ENCODE measurements at places on chromosomes 7 and 10.
A peak's percentile ranks its signal among the peaks of the same experiment; 100 is the strongest.

DNA sequence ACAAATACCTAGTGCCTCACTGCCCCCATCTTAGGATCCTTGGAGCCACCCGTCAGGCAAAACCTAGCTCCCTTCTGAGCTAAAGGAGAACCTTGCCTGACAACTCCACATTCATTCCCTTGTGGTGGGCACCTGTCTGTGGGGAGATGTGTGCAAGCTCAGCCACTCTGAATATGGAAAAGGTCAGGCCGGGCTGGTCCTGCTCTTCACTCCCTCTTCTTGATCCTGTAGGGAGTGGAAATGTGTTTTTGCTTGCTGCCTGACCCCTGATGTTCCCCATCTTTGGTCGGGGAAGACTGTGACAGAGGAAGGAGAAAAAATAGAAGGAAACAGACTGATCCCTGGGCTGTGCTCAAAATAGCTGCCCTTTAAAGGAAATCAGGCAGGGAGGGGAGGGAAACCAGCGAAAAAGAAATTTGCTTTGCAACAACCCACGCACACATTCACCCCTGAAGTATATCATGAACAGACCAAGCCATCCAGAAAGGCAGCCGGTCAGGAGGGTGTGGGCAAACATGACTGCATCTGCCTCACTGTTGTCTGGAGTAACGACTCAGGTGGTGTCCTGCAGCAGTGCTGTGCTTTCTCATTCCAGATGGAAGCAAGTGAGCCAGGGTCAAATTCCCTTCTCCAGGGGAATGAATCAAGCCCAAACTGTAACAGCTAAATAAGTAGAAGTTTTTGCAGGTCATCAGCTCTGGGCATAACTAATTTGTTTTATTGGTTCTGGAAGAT lies 74.0 kb downstream of the SCRN1 start:
- DNase-seq: no peak

GRCh38 chr7:67593794-67594193 lies 597.2 kb downstream of the TYW1 start:
- no peak for DNase-seq

DNA sequence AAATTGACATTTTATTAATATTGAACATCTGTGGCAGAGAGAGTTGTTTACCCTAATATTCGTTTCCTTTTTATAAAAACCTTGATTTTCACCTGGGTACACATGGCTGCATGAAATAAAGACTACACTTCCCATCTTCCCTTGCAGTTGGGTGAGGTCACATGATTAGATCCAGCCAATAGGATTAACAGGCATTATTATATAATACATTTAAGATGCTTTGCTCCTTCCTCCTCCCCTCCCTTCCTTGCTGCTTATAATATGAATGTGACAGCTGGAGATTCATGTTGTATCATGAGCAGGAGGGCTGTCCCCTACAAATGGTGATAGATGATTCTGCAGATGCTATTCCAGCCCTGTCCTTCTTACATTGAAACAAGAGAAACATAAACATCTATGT lies 146.6 kb downstream of the SH2D4B start:
- no peak for DNase-seq

DNA sequence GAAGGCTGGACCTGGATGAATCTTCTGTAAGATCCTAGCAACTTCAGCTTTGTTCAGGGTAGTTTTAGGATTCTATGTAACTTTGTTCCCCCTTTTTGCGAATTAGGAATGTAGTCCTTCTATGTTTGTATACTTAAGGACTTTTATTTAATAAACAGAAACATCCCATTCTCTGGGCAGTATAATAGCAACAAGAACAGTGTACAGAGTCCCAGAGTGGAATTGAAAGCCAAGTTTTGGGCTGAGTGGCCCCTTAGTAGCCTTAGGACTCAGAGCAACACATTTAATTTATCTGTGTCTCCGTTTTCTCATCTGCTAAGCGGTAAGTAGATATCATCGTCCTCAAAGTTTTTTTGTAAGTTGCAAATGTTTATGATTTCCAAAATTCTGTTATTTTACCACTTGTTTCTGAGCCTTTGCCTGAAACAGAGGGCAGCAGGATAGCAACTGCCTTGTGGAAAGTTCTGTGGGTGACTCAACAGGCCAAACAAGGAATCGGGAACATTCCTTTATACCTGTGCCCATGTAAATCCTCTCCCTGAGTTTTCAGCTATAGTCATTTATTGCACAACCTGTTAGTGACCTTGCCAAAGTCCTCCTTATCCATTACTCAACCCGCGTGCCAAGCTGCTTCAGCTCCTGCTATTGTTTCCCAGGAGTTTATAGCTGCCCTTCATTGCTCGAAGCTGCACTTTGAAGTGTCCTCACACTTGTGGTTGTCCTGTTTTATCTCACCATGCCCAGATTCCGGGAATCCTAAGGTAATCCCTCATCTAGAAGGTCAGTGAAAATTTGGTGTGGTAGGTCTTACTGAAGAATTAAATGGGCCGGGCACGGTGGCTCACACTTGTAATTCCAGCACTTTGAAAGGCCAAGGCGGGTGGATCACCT lies 199.1 kb upstream of the AHR start:
- no peak for DNase-seq

GRCh38 chr10:35642035-35642792 lies at the start of gene FZD8:
Gene FZD8 (minus strand): TSS chr10:35642296. CDS start chr10:35641429, 867 bp downstream.
- DNase-seq: peak; percentile 73

Measured in activated naive CD4-positive, alpha-beta T cell treated with anti-CD3 and anti-CD28 coated beads, Interleukin-2, amount 50 U/mL, for 72 hours (primary cell).